Hematopoietic multipotent progenitor cell treated with erythropoietin and hydrocortisone succinate and interleukin-3 and kit ligand, for 15 days (in vitro differentiated cells): ENCODE measurements at places on chromosomes 12 and 14.

DNA sequence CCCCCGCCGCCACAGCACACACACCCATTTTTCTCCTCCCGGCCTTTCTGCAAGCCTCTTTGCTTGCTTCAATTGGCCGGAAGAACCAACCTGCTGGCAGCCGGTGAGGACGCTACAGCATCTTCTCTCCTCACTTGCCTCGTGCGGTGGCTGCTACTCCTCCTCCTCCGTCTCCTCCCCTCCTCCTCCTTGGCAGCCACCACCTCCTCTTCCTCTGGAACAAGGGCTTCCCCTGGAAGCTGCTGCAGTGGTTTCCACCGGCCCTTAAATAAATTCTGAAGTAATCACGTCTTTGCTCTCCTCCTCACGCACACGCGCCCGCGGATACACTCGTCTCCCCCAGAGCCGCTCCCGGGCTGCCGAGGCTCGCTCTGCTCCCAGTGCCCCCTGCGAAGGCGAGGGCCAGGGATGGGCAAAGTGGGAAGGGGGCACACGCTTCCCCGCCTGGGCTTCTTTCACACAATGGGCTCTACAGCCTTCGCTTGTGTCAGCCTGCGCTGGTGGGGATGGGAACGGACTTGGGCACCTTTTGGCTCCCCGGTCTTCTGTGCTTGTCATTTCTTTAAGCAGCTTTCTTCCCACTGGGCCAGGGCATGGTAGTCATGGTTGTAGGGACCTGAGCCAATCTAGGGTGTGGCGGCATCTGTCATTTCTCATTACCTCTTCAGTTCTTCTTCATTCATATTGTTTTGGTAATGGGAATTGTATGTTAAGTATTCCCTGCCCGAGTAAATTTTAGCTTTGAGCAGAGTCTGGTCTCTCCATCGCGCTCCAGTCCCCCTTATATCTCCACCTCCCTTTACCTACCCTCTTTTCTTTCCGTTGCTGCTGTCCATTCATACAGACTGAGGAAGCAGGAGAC, at the start of gene PPFIA2:
TSS of gene PPFIA2 (minus strand) at position 161 of the 862 bp plus-strand sequence.
- DNase-seq = no peak

DNA sequence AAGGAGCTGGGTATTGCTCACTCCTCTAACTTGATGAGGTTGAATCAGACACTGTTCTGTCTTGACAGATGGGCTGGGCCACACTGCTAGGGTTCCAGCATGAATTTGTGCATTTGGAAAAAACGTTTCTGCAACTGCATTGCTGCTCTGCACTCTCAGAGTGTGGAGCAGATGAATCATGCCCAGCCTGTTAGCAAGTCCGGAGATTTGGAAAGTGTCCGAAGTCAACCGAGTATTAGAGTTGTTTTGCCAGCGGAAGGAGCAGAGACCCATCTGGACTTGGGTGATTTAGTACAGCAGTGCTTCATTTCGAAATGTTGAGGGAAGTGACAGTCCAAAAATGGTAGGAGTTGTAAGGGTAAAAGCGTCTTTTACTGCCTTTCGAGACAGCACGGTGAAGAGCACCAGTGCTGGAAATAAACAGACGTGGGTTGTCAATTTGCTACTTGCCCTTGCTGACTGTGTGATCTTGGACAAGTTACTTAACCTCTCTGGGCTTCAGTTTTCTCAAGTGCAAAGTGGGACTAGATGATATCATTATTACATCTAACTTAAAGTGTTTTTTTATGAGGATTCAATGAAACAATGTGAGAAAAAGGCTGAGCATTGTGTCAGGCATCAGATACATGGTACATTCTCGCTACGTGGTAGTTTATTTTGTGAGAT, 139.5 kb downstream of the CHST11 start:
- DNase-seq = peak; percentile 13

- no peak for DNase-seq
These were observed 182.8 kb downstream of the NUAK1 start for GRCh38 chr12:105955976-105956375.

- no peak for DNase-seq
These were observed 63.4 kb upstream of the NAV3 start for GRCh38 chr12:77767335-77767734.

DNA sequence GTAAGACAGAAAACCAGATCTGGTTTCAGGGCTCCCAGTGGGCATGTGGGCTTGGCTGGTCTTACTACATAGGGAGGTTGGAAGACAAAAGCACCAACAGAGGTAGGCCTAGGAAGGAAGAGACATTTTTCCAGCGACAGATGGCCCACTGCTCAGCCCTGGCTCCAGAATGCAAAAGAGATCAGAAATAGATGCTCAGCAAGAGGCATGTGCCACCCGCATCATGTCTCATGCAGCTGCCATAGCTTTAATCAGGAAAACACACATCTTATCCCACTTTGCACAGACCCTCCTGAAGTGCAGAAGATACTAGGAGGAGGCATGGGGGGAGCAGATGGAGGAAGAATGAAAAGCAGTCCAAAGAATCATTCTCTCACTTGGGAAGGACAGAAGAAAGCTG, 25.3 kb downstream of the VASH1 start:
- DNase-seq = no peak

DNA sequence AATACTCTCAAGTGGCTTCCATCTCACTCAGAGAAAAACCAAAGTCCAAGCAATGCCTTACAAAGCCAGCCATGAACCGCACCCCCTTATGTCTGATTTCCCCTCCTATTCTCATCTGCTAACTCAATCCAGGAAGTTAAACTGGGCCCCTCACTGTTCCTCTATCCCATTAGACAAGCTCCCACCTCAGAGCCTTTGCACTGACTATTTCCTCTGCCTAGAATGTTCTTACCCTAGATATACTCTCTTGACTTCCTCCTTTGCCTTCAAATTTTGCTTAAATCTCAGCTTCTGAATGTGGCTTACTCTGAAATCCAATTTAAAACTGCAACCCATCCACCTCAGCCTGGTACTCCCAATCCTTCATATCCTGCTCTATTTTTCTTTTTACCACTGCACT, 257.0 kb upstream of the USP15 start:
- no peak for DNase-seq

DNA sequence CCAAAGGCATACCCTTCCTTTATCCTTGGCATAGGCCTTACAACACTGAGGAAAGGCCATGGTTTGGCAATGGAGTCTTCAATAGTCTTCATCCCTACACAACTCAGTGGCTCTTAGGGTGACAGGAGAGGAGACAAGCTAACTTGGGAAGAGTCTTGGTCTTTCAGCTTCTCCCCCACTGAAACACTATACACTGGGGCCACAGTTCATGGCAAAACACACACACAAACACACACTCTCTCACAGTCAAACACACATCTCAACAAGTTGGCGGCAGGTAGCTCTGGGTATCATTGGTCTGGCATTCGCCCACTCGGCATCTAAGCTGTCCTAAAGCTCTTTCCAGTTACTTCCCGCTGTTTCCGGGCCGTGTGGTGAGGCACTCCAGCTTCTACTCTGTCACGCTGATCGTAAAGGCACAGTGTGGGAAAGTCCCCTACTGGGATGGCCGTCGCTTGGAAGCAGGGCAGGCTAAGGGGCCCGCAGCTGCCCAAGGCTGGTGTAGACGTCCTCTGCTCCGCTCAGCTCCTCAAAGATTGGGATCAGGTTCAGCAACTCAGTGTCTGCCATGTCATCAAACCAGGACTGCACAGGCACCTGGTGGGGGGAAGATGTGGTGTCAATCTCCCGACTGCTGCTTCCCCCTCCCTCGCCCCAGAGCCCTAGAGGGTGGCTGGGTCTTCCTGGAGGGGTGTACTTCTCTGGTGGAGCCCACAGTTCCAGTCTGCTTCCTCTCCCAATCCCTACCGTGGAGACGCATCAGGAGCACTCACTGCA, 4.8 kb upstream of the AVIL start:
- DNase-seq = no peak

- DNase-seq = no peak
These were observed 38.5 kb upstream of the KCNK13 start for GRCh38 chr14:90023176-90023896.

DNA sequence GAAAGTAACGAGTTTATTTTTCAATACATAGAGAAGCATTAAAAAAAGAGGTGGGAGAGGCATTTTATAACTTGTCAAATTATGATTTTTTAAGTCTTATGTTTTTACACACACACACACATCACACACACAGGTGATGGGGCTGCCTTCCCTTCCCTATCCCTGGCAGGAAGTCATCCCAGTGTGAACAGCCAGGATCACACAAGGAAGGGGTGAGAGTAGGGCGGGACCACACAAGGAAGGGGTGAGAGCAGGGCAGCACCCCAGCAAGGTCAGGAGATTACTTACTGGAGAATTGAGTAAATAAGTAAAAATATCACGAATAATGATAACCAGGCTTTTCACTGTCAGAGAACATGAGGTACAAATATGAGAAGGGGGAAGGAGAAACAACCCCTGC, 372.6 kb downstream of the SEC23A start:
- DNase-seq = no peak

- no peak for DNase-seq
These were observed 521.1 kb upstream of the MGAT4C start for GRCh38 chr12:86777325-86777724.

DNA sequence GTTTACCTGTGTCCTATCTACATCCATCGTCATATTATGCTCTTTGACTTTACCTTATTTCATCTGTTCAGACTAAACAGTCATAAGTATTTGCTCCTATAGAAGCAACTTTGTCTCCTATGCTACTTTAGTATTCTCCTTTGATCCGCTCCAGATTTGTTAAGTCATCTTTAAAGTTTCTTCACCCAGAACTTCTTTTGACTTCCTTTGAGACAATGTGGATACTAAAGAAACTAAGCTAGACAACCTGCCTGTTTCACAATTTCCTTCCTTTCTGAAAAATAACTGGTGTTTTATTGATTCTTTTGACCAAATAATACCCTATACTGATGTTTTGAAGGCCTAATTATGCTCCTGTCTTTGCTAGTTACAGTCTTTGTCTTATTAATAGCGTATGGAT, 30.0 kb upstream of the LRRK2 start:
- no peak for DNase-seq

- DNase-seq = no peak
These were observed 272.0 kb downstream of the SSPN start for GRCh38 chr12:26467351-26467750.

GRCh38 chr14:24052656-24053547, 1.1 kb downstream of the CARMIL3 start:
- no peak for DNase-seq

GRCh38 chr12:89436062-89436461, 83.8 kb upstream of the DUSP6 start:
- no peak for DNase-seq

DNA sequence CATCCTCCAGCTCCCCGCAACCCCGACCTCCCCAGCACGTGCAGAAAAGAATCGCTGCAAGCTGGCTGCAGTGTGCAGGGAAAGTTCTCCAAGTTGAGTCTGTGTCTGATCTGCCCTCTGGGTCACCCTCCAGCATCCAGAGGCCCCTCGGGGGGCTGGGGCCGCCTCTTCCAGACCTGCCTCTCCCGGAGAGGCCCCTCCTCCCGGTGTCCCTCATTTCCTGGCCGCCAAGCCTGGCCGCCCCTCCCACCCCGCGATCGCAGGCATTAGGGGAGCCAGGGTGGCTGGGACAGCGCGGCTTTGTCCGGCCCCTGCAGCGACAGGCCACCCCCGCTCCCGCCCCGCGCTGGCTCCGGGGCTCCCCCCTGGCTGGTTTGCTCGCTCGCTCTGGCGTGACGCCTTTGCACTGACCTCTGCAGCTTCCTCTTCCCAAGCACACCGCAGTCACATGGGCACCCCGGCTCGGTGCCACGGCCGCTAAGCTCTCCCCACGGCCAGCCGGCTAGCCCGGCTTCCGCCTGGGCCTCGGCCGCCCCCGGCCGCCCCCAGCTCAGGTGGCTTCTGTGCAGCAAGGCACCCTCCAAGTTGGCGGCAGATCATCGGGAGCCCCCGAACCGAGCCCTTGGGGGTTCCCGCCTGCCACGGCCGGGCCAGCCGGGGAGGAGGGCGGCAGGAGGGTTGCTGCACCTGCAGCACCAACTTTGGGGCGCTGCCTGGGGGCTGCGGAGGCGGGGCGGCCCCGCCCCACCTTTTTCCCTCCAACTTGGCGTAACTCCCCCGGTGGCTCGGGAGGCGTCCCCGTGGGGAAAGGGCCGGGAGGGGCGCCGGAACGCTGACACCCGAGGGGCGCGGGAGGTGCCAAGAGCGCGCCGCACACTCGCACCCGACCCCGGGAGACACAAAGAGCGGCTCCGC, 43.7 kb downstream of the KDM2B start:
- DNase-seq = no peak

- DNase-seq = peak; percentile 75
These were observed 3.0 kb upstream of the IFI27L2 start for GRCh38 chr14:94132285-94132887.

DNA sequence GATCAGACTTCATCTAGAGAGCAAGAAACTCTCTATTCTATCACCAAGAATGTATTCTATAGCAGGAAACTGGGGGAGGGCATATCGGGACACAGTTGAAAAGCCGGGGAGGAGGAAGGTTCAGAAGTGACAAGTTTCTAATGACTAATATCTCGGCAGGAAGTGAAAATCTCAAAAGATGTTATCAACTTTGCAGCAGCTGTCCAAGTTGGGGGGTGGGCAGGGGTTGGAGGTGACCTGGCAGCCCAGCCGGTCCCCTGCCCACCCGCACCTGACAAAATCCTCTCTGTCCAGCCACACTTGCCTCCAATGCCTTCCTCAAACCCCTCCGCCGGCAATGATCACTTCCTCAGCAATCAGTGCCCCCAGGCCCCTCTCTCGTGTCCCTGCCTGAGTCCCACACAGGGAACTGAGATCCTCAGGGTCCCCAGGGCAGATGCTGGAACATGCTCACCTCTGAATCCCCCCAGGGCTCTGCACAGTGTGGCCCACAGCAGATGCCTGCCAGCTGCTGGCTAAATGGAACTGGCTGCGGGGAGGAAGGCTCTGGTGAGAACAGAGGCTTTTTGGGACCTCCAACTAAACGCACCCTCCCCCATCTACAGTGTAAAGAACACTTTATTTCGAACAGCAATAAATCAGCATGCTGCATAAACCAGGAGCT, 43.9 kb downstream of the CCDC88C start:
- DNase-seq = no peak

- DNase-seq = no peak
These were observed 33.9 kb downstream of the CCDC63 start for GRCh38 chr12:110880651-110881050.

DNA sequence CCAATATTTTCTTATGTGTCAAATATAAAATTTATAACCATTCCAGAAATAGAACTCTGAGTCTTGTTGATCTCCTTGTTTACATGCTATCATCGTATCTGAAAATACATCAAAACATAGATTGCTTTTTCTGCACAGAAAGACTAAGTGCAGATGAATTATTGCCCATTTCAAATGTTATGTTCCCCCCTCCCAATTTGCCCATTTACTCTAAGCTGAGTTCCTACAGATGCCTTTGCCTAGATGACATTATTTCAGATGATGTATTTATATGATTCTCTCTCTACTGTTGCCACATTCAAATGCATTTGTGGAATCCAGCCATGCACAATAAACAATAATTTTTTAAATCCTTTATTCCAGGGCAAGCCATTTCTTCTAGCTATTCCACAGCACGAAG, 810.1 kb upstream of the MGAT4C start:
- DNase-seq = no peak
